ENCODE measurements at places on chromosomes 3 and 15. TPM values are rescaled to one million over a fixed set of nuclear protein-coding genes. Genes with fewer than 3 reads are reported as not detected.

Gene CTSH
- 6.1 TPM for total RNA-seq

Gene LRRK1
- total RNA-seq = 16.3 TPM

Gene IVD
- 60.4 TPM for total RNA-seq

Gene RETNLB
- total RNA-seq = not detected

Gene ITIH3
- 0.78 TPM for total RNA-seq

Gene TMEM158
- total RNA-seq = 15.0 TPM

Gene COL6A6
- not detected for total RNA-seq

Gene P3H2
- 132 TPM for total RNA-seq

Gene SEMA3B
- total RNA-seq = 8.1 TPM

DNA sequence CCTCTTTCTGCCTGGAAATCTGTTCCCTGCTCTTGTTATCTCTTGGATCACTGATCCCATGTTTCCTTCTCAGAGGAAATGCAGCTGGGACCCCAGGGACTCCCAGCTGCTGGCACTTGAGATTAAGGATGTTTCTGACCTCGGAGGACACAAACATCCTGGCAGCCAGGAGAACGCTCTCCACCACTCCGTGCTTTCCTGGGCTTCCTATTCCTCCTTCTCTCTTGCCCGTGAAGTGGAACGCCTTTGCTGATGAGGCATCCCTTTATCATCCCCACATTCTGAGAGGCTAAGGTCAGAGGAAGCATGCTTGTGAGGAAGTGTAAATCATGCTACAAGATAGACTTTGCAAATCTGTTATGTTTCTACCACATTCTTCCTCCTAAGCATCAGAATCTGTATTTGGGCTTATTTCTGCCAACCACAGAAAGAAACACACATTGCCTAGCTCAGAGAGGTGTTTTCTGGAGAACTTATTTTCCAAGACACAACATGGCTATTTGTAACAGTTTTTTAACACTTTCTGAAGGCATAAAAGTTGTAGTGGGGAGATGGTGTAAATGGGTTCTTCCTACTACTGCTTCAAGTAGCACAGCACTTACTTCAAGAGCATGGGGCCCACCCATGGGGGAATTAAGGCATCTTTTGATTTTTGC lies 25.6 kb upstream of the LDHAL6B start:
- DNase-seq = no peak

DNA sequence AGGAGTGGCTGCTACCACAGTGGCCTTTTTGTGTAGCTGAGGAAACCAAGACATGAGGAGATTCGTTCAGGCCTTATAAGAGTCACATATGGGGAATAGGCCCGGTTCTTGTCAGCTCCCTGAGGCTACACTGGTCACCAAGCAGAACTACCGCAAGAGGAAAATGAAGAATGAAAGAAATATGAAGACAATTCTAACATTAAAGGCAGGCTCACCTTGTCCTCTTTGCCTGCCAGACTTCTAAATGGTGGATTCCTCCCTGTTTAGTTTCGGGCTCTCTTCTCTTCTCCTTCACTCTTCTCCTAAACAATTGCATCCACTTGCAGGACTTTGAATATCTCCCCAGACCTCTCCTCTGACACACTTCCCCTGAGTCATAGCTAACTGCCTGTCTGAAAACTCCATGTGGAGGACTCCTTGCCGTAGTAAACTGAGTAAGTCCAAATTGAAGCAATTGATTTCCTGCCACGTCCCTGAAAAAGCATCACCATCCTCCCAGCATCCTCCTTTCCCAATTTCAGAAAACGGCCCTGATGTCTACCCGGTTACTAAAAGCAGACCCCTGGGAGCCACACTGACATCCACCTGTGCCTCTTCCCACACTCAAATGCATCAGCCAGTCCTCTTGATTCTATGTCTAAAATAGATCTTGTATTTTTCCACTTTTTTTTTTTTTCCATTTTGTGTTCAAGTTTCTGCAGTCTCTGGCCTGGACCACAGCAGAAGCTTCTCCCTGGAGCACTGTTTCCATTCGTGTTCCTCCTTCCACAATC lies 30.3 kb upstream of the VEPH1 start:
- no peak for DNase-seq

GRCh38 chr3:112773864-112774263 lies 72.8 kb downstream of the CD200R1L start:
- no peak for DNase-seq

- DNase-seq = no peak
Measured at GRCh38 chr3:136545664-136546268, 206.4 kb downstream of the STAG1 start.

GRCh38 chr3:139388821-139389551 lies 461 bp downstream of the COPB2 start:
- no peak for DNase-seq

- peak; percentile 4 for DNase-seq
Measured at GRCh38 chr3:42403737-42404136, 6.7 kb downstream of the LYZL4 start.

GRCh38 chr15:75531041-75531450 lies 48.1 kb downstream of the PTPN9 start:
- DNase-seq = no peak

DNA sequence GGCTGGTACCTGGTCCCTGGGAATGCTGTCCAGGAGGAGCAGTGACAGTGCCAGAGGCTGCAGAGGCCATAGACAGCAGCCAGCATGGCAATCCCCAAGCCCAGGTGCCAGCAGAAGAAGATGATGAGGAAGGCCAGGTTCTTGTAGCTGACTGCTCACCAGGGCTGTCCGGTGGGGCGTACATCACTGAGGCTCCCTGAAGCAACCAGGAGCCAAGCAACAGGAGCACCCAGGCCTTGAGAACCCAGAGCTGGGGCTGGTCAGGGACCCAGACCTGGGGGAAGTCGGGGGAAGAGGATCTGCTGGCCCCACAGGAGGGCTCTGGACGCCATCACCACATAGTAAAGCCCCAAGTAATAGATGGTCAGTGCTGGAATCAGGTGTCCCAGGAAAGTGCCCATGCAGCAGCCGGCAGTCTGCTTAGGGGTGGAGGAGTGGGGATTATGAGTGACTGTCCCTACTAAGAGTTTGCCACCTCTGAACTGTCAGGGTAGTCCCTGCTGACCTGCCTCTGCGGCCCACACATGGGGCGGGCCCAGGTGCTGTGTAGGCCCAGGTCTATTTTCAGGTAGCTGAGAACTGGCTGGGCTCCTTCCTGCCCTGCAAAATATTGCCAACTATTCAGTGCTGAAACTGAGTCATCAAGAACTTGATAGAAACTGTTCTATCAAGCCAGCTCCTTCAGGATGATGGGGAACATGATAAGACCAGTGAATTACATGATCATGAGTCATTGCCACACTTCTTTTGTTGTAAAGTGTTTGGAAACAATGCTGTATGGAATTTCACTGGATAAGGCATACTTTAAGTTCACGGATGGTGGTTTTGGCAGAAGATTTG lies 68.7 kb downstream of the CHRD start:
- DNase-seq = no peak

All from osteocyte (in vitro differentiated cells).